Body of pancreas (tissue), 4 donors: ENCODE measurements at places on chromosomes 12 and 14. TPM values are rescaled to one million over a fixed set of nuclear protein-coding genes. Genes with fewer than 3 reads are reported as not detected.

DNA sequence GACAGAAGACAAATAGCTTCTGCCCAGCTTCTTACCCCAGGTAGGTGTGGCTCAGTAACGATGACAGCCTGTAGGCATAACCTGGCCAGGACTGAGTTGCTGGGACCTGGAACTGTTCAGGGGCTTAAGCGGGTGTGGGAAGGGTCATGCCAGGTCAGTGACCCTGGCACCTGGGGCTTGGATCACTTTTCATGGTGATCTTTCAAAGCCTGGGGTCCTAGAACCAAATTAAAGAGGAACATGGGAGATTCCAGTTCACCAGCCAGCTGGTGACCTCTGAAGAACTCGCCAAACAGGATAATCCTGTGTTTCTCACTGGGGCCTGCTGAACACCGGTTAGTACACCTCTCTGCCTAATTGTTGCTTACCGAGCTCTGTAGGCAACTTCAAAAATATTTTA is 102.6 kb upstream of the LMNTD1 start:
- H3K4me1 ChIP-seq: no peaks in the 10 kb centered on the region
- no peaks in the 10 kb centered on the region for H3K36me3 ChIP-seq
- H3K27me3 ChIP-seq: no peaks in the 10 kb centered on the region
- no peak overlapping the region for H3K4me3 ChIP-seq
- no peak overlapping the region for H3K27ac ChIP-seq

DNA sequence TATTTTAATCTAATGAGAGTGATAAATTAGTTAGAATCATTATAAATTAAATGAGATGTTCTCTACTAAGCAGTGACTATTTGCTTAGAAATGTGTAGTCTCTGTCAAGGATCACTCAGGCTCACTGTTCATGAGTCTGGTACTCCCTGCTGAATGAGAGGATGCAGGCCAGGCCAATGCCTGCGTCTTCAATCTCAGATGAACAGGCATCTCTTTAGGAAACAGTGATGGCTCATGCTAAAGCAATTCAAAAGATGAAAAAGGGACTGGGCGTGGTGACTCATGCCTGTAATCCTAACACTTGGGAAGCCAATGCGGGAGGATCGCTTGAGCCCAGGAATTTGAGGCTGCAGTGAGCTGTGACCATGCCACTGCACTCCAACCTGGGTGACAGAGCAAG is 106.8 kb downstream of the ZFC3H1 start:
- no peak overlapping the region for H3K27ac ChIP-seq
- no peak for DNase-seq
- H3K4me1 ChIP-seq: peaks cover 13% of the 10 kb centered on the region
- H3K4me3 ChIP-seq: no peak overlapping the region
- no peaks in the 10 kb centered on the region for H3K36me3 ChIP-seq
- no peaks in the 10 kb centered on the region for H3K27me3 ChIP-seq

The C12orf56 gene
- total RNA-seq: not detected

The NID2 gene
- 37.6 TPM for total RNA-seq

- H3K27ac ChIP-seq: no peak overlapping the region
- no peak overlapping the region for H3K4me3 ChIP-seq
- no peak for DNase-seq
- H3K27me3 ChIP-seq: no peaks in the 10 kb centered on the region
- H3K36me3 ChIP-seq: no peaks in the 10 kb centered on the region
Measured at GRCh38 chr14:61351477-61351876, 30.1 kb downstream of the PRKCH start.

GRCh38 chr12:14614704-14615121 is 47.0 kb upstream of the PLBD1 start:
- H3K27me3 ChIP-seq: no peaks in the 10 kb centered on the region
- peaks cover 17% of the 10 kb centered on the region for H3K4me1 ChIP-seq
- H3K36me3 ChIP-seq: no peaks in the 10 kb centered on the region
- DNase-seq: no peak
- peak overlapping the region; percentile 13 for H3K27ac ChIP-seq

The ZNF385A gene
- 7.3 TPM for total RNA-seq

DNA sequence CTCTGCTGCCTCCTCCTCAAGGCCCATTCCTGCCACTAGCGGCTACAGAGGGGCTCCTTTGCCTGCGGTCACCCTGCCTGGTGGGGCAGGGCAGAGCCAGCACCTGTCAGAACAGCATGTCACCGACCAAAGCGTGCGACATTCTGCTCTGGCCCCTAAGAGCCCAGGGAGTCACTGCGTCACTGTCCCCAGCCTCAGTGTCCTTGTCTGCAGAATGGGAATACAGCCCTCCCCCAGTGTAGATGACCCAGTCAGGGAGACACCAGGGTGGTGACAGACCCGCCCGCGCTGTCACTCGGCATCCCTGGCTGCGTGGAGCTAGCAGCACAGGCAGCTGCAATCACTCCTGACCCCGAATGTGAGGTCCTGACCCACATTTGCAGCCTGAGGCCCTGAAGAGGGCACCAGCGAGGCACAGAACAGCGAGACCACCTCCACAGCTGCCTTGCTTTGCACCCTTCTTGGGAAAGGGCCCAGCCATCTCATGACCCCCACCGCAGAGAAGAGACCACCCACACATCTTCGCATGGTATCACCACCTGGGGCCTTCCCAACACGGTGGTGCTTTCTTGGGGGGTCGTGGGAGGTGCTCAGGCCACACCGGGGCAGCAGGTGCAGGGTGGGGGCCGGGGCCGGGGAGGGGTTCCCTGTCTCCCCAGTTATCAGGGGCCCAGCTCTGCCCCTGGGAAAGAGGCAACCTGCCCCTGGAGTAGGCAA is 2.5 kb downstream of the AHNAK2 start:
- no peaks in the 10 kb centered on the region for H3K36me3 ChIP-seq
- H3K27me3 ChIP-seq: no peaks in the 10 kb centered on the region
- no peak overlapping the region for H3K4me3 ChIP-seq
- no peak overlapping the region for H3K27ac ChIP-seq
- peaks cover 87% of the 10 kb centered on the region for H3K4me1 ChIP-seq

The ITPK1 gene
- 30.1 TPM for total RNA-seq

GRCh38 chr14:95269493-95269892 is 50.2 kb downstream of the CLMN start:
- DNase-seq: no peak
- peaks cover 46% of the 10 kb centered on the region for H3K4me1 ChIP-seq
- no peak overlapping the region for H3K4me3 ChIP-seq
- H3K27ac ChIP-seq: no peak overlapping the region
- no peaks in the 10 kb centered on the region for H3K27me3 ChIP-seq
- no peaks in the 10 kb centered on the region for H3K36me3 ChIP-seq

The PTGER2 gene
- total RNA-seq: not detected

DNA sequence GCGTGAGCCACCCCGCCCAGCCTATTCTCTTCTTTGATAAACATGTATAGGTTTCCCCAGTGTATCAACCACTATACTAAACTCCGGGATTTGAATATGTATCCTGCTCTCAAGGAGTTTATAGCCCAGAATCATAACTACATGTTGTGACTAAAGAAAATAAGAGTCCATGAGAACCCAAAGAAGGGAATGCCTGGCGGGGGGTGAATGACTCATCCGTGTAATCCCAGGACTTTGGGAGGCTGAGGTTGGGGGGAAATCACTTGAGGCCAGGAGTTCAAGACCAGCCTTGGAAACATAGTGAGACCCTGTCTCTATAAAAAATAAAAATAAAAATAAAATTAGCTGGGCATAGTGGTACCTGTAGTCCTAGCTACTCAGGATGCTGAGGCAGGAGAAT is 57.2 kb downstream of the SIX6 start:
- DNase-seq: no peak
- H3K4me3 ChIP-seq: no peak overlapping the region
- no peak overlapping the region for H3K27ac ChIP-seq

The FSCB gene
- under 0.01 TPM for total RNA-seq

The OTX2 gene
- total RNA-seq: not detected

DNA sequence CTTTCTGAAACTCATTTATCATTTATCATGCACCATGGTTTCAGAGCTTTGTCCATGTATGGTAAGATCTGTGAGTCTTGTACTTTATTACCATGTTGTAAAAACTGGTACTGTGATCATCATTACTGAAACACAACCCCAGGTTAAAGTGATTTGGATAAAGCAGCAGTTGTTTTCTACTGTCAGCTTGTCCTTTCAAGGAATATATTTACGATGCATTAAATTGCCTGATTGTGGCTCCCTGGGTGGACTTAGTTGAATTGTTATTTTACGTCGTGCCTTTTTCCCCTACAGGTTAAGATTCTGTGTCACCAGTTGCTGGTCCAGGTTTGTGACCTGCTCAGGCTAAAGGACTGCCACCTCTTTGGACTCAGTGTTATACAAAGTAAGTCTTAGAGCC is 46.1 kb downstream of the FRMD6 start:
- no peak overlapping the region for H3K4me3 ChIP-seq
- DNase-seq: no peak
- H3K4me1 ChIP-seq: no peaks in the 10 kb centered on the region
- no peaks in the 10 kb centered on the region for H3K36me3 ChIP-seq

The MAP1LC3B2 gene
- total RNA-seq: not detected

The TAS2R50 gene
- total RNA-seq: 3.1 TPM

DNA sequence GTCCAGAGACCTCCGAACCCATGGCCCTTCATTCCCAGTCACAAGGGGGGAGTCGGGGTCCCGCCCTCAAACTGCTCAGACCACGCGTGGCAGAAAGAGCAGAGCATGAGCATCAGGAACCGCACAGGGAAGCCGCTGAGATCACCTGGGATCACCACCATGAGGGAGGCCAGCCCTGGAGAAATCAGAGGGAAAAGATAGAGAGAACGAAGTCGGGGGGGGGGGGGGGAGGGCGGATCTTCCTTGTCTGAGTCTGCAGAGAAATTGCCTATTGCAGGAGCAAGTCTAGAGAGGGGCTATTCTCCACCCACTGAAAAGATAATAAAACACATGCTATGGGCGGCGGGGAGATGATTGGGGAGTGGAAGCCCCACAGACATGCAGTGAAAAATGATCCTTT is 884 bp upstream of the TMEM132C start:
- H3K4me1 ChIP-seq: peaks cover 19% of the 10 kb centered on the region
- H3K4me3 ChIP-seq: no peak overlapping the region
- peaks cover 15% of the 10 kb centered on the region for H3K27me3 ChIP-seq
- H3K27ac ChIP-seq: no peak overlapping the region
- no peaks in the 10 kb centered on the region for H3K36me3 ChIP-seq
- DNase-seq: no peak

The LMO3 gene
- 67.2 TPM for total RNA-seq

The LRRC74A gene
- not detected for total RNA-seq

GRCh38 chr12:96889273-96889933 is 17.7 kb upstream of the NEDD1 start:
- no peak for DNase-seq
- H3K4me3 ChIP-seq: no peak overlapping the region
- no peak overlapping the region for H3K27ac ChIP-seq
- no peaks in the 10 kb centered on the region for H3K27me3 ChIP-seq
- no peaks in the 10 kb centered on the region for H3K4me1 ChIP-seq
- no peaks in the 10 kb centered on the region for H3K36me3 ChIP-seq

- H3K4me3 ChIP-seq: no peak overlapping the region
- H3K4me1 ChIP-seq: no peaks in the 10 kb centered on the region
- no peak for DNase-seq
- H3K27ac ChIP-seq: no peak overlapping the region
- H3K36me3 ChIP-seq: no peaks in the 10 kb centered on the region
Measured at GRCh38 chr14:51487848-51488247, 163.9 kb upstream of the FRMD6 start.

- H3K27ac ChIP-seq: no peak overlapping the region
- no peak for DNase-seq
- H3K36me3 ChIP-seq: no peaks in the 10 kb centered on the region
- H3K4me3 ChIP-seq: no peak overlapping the region
Measured at GRCh38 chr12:130463275-130463658, 125.6 kb downstream of the PIWIL1 start.

GRCh38 chr14:84006643-84007155 is 1523.2 kb upstream of the FLRT2 start:
- DNase-seq: peak; percentile 9
- H3K36me3 ChIP-seq: no peaks in the 10 kb centered on the region
- peaks cover 14% of the 10 kb centered on the region for H3K4me1 ChIP-seq
- H3K27ac ChIP-seq: no peak overlapping the region
- no peaks in the 10 kb centered on the region for H3K27me3 ChIP-seq

DNA sequence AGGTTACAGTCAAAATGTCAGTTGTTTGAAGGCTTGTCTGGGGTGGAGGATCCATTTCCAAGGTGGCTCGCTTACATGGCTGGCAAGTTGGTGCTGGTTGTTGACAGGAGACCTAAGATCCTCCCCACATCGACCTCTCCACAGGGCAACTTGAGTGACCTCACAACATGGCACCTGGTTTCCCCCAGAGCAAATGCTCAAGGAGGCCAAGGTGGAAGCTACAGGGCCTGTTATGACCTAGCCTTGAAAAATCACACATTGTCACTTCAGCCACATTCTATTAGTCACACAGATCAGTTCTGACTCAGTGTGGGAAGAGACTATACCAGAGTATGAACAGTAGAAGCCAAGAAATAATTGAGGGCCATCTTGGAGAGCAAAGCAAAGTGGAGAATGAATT is 11.3 kb upstream of the GNG2 start:
- peaks cover 4% of the 10 kb centered on the region for H3K4me1 ChIP-seq
- H3K36me3 ChIP-seq: no peaks in the 10 kb centered on the region
- H3K27ac ChIP-seq: no peak overlapping the region
- H3K4me3 ChIP-seq: no peak overlapping the region

DNA sequence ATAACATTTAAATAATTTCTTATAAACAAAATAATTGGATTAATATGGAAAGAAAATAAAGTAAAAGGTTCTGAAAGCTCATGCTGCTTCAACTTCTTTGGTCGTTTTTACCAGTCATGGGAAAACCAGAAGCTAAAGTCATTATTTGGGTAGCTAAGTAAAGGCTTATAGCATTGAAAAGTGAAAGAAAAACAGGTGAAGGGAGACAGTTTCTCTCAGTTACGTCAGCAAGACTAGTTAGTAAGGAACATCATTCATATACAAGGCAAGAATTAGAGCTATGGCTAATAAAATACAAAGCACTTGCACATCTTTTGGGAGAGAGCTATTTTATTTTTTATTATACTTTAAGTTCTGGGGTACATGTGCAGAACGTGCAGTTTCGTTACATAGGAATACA is 170.3 kb upstream of the SYT10 start:
- no peaks in the 10 kb centered on the region for H3K27me3 ChIP-seq
- no peak for DNase-seq
- no peak overlapping the region for H3K27ac ChIP-seq
- no peaks in the 10 kb centered on the region for H3K36me3 ChIP-seq
- no peak overlapping the region for H3K4me3 ChIP-seq

- DNase-seq: no peak
- H3K36me3 ChIP-seq: no peaks in the 10 kb centered on the region
- H3K27me3 ChIP-seq: peaks cover 3% of the 10 kb centered on the region
- H3K4me1 ChIP-seq: no peaks in the 10 kb centered on the region
- H3K4me3 ChIP-seq: no peak overlapping the region
Measured at GRCh38 chr12:54041097-54041690, 8.3 kb downstream of the HOXC5 start.
